ENCODE measurements at places on chromosomes 16 and 17.

DNA sequence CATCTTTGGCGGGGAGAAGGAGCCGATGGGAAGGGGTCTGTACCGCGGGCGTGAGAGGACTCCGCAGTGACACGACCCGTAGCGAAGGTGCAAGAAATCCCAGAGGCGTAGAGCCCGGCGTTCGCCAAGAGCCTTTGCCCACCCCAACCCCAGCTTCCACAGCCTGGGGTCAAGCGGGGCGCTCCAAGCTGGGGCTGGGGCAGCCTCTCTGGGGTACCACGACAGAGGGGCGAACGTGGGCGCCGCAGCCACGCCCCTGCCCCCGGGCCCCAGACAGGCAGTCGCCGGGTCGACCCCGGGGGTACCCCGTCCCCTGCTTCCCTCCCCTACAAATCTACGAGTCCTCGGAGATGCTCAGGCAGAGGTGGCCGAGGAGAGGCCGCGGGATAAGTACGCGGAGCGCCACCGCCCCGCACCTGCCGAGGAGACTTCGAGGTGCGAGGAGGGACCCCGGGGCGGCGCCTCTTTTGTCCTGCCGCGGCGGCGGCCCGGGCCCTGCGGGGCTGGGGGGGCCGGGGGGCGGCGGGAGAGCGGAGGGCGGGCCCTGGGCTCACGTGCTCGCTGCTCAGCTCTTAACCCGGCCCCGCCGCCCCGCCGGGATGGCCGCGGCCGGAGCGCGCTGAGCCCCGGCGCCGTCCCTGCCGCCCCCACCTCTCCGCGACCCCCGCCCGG is at the start of gene ADAM11:
TSS of gene ADAM11 (plus strand) at position 575 of the 672 bp plus-strand sequence. CDS start 212 bp downstream, outside the sequence.
- DNase-seq = no peak

DNA sequence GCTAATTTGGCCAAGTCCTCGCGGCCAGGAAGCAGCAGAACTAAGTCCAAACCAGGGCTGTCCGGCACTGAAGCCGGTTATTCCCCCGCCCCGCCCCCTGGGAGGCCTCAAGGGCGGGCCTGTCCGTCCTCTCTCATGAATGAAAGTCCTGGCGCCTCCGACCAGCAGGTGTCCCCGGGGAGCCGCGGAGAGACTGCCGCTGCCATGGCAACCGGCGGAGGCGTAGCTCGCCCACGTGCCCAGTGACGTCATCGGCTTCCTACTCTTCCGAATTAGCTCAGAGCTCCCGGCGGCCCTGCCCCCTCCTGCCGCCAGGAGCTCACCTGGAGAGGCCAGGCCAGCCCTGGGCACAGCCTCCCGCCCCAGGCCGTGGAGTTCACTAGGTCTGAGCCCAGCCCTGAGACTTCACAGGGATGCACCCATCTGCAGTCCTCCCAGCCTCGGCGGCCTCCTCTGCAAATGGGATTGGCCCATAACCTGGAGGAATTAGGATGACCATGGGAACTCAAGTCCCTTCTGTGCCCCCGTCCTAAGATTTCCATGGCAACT is 1.3 kb downstream of the SPATA2L start:
- DNase-seq = peak; percentile 94

DNA sequence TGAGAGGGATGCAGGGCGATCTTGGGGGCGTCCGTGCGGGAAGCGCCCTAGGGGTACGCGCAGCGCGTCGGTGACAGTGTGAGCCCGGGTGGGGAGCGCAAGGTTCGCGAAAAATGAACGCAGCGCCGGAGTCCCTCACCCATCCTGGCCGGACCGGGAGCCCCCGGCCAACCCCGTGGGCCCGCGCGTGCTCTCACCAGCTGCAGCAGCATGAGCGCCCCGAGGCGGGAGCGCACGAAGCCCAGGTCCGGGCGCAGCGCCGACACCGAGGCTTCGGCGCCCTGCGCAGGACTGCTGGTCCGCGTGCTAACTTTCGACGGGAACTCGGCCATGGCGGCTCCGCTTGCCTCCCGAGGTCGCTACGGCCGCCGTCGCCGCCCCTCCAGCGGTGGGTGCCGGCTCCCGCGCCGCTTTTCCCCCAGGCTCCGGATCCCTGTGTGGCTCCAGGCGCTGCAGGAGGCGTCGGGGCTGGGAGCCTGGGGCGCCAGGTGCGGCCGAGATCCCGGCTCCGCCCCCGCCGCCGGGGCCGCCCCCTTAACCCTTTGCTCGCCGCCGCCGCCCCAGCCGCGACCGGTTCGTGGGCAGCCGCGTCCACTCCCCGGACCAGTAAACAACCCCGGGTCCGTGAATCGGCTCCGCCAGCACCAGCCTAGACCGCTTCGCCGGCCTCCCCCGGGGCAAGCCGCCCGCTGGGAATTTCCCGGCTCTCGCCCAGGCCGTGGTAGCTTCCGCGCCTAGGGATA is at the start of gene PLLP:
TSS of gene PLLP (minus strand) at position 464 of the 743 bp plus-strand sequence. CDS start at position 332, 132 bp downstream.
- DNase-seq = peak; percentile 22

- DNase-seq = no peak
Measured at GRCh38 chr17:77821114-77821513, 137.4 kb upstream of the TNRC6C start.

DNA sequence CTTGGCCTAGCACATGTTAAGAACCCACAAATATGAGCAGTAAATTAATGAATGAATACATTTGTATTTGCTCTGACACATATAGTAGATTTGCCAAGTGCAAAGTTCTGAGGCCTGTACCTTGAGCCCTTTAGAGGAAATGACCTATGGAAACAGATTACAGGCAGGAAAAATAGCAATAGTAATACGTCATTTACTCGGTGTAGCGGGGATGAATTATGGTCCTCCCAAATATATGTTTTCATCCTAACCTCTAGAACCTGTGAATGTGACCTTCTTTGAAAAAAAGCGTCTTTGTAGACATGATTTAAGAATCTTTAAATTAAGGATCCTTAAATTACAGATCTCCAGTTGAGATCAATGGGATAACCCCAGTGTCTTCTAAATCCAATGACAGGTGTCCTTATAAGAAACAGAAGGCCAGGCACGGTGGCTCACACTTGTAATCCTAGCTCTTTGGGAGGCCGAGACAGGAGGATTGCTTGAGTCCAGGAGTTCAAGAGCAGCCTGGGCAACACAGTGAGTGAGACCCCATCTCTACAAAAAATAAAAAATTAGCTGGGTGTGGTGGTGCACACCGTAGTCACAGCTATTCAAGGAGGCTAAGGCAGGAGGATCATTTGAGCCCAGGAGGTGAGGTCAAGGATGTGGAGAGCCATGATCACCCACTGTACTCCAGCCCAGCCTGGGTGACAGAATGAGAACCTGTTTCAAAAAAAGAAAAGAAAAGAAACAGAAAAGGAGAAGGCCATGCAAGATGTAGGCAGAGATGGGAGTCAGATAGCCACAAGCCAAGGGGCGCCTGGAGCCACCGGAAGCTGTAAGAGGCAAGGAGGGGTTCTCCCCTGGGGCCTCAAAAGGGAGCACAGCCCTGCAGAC is 5.1 kb upstream of the ITPRIPL2 start:
- DNase-seq = no peak

GRCh38 chr16:57479205-57479975 is 6.9 kb downstream of the DOK4 start:
- DNase-seq = no peak

GRCh38 chr16:8594149-8594666 is 3.9 kb upstream of the TMEM114 start:
- DNase-seq = no peak

- no peak for DNase-seq
Measured at GRCh38 chr17:74367206-74367605, at the start of gene GPR142. TSS of gene GPR142 (plus strand) at chr17:74367506. CDS start at chr17:74369541, 2,035 bp downstream.

- no peak for DNase-seq
Measured at GRCh38 chr17:66331038-66331816, 28.8 kb downstream of the PRKCA start.

GRCh38 chr17:66290101-66290722 is 12.2 kb upstream of the PRKCA start:
- DNase-seq = no peak

- no peak for DNase-seq
Measured at GRCh38 chr16:74743045-74743667, 31.5 kb downstream of the FA2H start.

DNA sequence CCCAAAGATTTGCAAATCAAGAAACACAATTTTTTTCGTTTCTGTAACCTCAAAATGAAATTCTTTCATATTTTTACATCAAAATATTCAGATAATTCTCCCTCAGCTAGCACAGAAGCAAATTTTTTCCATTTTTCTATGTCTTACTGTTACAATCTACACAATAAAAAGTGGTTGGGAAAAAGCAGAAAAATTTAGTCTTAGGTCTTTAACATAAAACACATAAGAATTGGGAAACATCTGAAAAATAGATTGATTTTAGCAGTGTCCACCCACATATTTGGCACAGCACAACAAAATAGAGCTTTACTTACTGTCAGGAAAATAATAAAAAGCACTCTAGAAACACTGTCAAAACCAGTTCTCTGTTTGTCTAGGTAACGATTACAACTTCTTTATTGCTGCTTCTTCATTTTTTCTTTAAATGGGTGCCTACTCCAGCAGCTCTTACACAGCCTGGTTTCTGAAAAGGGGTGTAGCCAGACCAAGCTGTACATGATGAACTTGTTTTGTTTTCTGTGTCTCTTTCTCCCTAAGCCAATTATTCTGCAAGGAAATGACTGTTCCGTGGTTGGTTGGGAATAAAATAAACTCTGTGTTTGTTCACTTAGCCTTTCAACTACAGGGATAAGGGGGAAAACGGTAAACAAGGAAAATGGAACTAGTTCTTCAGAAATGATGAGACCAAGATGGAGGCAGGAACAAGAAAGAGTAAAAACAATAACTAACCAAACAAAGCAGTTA is at the start of gene ABCA6:
TSS of gene ABCA6 (minus strand) at position 465 of the 744 bp plus-strand sequence. CDS start 1,192 bp downstream, outside the sequence.
- no peak for DNase-seq

GRCh38 chr16:83907111-83907510 is 8.2 kb downstream of the MLYCD start:
- no peak for DNase-seq

- no peak for DNase-seq
Measured at GRCh38 chr17:64685705-64686104, 23.6 kb upstream of the SMURF2 start.

Data from activated CD4-positive, alpha-beta T cell treated with anti-CD3 and anti-CD28 coated beads for 1 hour (primary cell).